ENCODE measurements at places on chromosomes 7 and 10.

DNA sequence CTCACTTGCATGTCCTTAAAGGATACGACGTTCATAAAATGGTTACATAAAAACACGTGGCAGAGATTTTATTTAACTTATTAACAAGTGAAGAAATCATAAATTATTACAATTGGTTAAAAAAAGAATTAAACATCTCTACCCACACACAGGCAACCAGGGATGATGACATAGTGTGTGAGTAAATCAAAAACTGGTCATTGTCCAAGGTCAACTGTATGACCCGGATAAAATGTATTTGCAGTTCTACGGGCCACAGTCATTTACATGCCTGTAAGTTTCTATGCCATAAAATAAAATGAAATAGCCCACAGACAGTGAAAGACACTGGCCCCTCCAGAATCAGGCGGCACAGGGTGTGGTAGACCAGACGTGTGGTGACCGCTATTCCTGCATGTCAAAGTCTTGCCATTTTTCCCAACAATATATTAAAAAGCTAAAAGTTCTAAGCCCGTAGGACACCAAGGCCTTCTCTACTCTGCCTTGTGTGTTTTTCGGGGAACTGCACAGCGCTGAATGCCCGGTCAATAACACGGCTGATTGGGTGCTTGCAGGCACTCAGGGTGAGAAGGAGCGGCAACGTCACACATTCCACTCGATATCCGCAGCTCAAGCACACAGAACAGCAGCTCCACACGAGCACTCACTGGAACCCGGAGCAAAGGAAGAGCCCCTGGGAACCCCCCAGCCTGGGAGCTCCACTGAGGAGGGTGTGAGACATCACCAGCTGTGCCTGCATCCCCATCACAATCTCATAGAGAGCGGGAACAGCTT, 143.3 kb upstream of the PPP2R2D start:
- no peak for DNase-seq

DNA sequence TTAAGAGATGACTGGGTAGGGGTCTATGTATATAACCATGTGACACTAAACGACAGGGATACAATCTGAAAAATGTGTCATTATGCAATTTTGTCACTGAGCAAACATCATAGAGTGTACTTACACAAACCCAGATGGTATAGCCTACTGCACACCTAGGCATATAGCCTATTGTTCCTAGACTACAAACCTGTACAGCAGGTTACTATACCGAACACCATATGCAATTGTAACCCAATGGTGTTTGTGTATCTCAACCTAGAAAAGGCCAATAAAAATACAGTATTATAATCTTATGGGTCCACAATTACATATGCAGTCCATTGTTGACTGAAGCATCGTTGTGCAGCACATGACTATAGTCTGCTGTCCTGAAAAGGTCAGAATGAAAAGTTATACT, 22.9 kb downstream of the STRIP2 start:
- no peak for DNase-seq

GRCh38 chr7:156554488-156554887, 86.1 kb upstream of the RNF32 start:
- no peak for DNase-seq

GRCh38 chr10:79273604-79274003, 73.7 kb upstream of the PPIF start:
- DNase-seq: no peak

DNA sequence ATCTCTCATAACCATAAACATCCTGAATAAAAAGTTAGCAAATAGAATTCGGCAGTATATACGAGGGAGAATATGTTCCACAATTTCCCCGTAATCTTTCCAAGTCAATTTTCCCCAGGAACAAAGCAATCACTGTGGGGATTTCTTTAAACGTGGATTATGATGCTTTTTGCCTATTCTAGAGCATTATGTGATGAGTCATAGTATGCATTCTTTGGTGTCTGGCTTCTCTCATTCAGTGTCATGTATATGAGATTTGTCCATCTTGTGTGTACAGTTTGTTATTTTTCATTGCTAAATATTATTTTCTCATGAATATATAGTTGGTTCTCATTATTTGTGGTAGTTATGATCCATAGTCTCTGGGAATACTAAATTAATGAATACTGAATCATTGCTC, 9.9 kb upstream of the OR9A4 start:
- DNase-seq: no peak

- no peak for DNase-seq
Measured at GRCh38 chr7:158473221-158473620, 114.4 kb downstream of the PTPRN2 start.

DNA sequence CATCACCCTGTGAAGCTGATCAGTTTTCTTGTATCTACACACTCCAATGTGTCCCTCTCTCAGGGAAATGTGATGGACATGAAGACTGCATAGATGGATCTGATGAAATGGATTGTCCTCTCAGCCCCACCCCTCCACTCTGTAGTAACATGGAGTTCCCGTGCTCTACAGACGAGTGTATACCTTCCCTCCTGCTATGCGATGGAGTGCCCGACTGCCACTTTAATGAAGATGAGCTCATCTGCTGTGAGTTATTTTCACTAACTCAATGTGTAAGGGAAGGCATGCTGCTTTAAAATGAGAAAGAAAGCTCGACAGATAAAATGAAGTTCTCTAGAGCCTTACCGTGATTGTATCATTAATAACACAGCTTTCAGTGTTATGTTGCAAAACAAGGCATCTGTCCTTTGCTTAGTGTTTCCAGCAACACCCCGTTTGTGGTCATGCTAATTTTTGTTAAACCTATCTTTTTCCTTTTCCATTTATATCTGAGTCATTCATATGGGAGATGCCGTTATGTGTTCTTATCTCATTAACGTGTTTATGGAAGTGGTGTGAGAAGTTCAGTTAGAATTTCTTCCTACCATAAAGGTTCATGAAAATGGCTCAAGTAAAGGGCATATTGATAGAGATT, 220.9 kb upstream of the PLXDC2 start:
- no peak for DNase-seq

- no peak for DNase-seq
Measured at GRCh38 chr7:99623091-99623693, 6.4 kb downstream of the ZSCAN25 start.

- no peak for DNase-seq
Measured at GRCh38 chr7:93823621-93824020, 66.9 kb downstream of the TFPI2 start.

- no peak for DNase-seq
Measured at GRCh38 chr7:85160223-85160622, 26.6 kb downstream of the SEMA3D start.

GRCh38 chr10:88185830-88186229, 322.4 kb downstream of the PTEN start:
- DNase-seq: no peak

- DNase-seq: no peak
Measured at GRCh38 chr10:6815346-6815745, 235.3 kb upstream of the PRKCQ start.

DNA sequence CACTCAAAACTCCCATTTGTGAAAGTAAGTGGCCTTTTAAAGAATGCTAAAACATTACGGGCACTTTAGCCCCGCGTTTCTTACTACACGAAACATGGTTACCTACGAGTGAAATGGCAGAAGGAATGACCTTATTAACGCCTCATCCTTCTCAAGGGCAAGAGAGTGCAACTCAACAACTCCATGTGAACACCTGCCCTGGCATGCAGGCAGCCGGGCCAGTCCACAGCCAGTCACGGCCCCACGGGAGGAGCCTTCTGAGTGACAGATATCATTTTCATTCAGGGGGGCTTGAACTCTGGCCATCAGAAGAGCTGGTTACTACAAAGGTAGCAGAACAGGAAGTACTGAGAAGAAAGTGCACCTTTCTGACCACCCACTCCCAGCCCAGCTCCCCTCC, 236.1 kb downstream of the PTPRN2 start:
- no peak for DNase-seq

DNA sequence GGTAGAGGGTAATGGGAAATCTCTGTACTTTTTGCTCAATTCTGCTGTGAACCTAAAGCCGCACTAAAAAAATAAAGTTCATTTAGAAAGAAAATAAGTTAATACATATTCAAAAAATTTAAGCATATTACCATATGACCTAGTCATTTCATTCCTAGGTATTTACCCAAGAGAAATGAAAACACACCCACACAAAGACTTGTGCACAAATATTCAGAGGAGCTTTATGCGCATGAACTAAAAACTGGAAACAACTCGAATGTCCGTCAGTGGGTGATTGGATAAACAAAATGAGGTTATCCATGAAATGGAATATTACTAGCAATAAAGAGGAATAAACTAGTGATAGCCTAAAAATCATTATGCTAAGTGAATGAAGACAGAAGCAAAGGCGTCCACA, 62.6 kb upstream of the ZNRF2 start:
- DNase-seq: no peak

GRCh38 chr7:8070451-8071180, 102.0 kb downstream of the GLCCI1 start:
- DNase-seq: no peak

DNA sequence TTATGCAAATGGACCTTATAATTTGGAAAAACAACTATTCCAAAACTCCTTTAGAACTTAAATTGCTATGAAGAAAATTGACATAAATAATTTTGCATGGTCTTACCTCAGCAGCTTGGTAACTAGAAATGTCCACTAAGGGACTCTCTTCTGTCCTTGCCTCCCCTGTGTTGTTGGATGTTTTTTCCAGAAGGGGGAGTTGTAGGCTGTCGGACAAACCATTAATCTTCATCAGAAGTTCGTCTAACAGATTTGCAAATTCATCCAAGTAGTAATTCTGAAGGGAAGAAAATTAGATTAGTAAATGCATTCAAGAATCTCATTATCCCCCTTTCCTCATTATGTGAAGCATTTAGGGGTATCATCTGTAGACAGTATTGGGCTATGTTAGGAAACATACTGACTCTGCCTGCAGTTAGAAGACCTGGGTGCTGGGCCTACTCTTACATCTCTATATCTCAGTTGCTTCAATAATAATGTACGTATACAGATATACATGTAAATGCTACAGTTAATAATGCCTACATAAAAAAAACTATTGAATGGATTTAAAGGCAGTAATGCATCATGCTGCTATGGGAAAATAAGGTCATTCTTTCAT, 155.6 kb downstream of the PKD1L1 start:
- no peak for DNase-seq

- DNase-seq: no peak
Measured at GRCh38 chr10:114283535-114284234, 44.6 kb downstream of the VWA2 start.

GRCh38 chr7:30595436-30596013, 847 bp downstream of the GARS1 start:
- no peak for DNase-seq

GRCh38 chr7:136405931-136406777, 429.0 kb upstream of the MTPN start:
- peak; percentile 2 for DNase-seq

GRCh38 chr7:103985565-103986126, 3.8 kb downstream of the RELN start:
- DNase-seq: no peak

DNA sequence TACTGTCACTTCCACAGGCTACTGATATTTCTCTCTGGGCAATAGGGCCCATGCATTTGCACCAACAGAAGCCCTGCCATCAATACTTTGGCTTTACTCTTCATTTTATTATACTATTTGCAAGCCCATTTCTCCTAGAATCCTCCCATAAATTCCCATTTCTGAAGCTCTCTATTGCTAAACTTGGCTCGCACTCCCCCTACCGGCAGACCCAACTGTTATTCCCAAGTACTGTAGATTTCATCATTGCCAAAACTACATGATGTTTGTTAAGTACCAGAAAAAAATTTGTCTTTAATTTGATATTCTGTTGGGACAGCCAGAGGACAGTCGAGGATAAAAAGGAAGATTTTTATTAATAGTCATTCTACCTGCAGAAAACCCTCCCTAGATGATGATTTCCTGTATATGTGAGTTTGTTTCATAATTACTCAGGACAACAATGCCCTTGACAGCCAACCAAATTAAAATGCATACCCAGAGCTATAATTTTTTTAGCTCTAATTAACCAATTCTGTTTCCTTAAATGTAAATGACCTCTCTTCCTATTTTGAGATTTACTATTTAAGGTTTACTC, 298.6 kb downstream of the REEP3 start:
- DNase-seq: no peak

DNA sequence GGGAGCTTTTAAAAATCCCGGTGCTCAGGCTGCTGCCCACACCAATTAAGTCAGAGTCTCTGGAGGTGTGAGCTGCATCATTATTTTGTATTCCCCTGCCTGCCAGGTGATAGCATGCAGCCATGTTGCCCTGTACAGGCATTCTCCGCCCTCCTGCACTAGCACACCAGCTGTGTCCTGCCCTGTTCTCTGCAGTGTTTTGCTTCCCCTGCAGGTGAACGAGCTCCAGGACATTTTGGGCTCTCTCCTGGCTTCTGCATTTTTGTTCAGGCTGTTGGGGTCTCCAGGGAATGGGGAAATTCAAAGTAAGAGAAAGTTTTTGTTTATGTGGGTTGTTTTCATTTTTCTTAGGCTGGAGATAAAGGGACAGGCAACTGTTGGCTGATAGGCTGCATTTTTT, 271.0 kb upstream of the COBL start:
- no peak for DNase-seq

GRCh38 chr7:112411186-112411795, 39.0 kb upstream of the IFRD1 start:
- DNase-seq: no peak

- no peak for DNase-seq
Measured at GRCh38 chr10:75400771-75401568, 594 bp downstream of the ZNF503 start.

GRCh38 chr10:78931321-78932053, 137.3 kb upstream of the ZMIZ1 start:
- no peak for DNase-seq

DNA sequence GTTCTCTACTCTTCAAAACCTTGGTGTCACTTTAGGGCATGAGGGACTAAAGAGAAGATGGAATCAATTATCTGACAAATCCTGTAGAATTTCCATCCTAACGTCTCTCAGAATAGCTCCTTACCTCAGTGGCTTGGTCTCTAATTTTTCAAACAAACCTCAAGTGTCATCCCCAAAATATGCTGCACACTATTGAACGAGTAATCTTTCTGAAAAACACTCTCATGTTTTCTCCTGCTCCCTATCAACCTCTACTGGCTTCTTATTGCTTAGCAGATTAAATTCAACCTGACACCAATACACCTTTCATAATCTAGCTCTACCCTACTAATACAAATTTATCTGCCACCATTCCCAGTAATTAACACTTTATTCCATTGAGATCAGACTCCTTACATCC, 8.5 kb downstream of the CNOT4 start:
- no peak for DNase-seq

DNA sequence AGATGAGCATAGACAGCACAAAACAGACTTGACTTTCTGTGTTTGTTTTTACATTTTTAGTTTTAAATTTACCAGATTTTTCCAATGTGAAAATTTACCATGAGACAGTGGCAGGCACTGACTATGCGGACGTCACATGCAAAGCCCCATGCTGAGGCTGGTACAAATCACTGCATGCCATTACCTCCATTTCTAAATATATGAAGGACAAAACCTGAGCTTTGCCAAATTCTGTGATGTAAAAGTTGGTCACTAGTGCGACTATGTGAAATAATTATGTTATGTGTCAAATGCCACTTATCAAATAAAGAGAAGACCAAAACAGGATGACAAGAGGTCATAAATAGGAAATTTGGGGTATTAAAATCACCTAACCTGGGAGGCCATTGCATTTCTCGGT, 22.1 kb downstream of the NRAP start:
- no peak for DNase-seq

GRCh38 chr7:117178600-117178999, 144.3 kb downstream of the WNT2 start:
- DNase-seq: no peak

GRCh38 chr7:5692112-5692844, 89.2 kb downstream of the RNF216 start:
- DNase-seq: no peak
